ENCODE measurements at places on chromosomes 7 and 10. TPM values are rescaled to one million over a fixed set of nuclear protein-coding genes. Genes with fewer than 3 reads are reported as not detected.

Gene CAV1
- 332 TPM for polyA plus RNA-seq

Gene GIMAP5
- 20.3 TPM for polyA plus RNA-seq

Gene EPC1
- 62.7 TPM for polyA plus RNA-seq

Gene ASAH2
- polyA plus RNA-seq: 4.4 TPM

Gene COL26A1
- polyA plus RNA-seq: 5.5 TPM

Gene RHOBTB1
- 52.5 TPM for polyA plus RNA-seq

Gene SPOCK2
- polyA plus RNA-seq: 9.8 TPM

Gene FAM25G
- not detected for polyA plus RNA-seq

Gene RAMP3
- 12.5 TPM for polyA plus RNA-seq

Gene ADAM22
- polyA plus RNA-seq: 12.7 TPM

Gene TRIM50
- 0.27 TPM for polyA plus RNA-seq

Gene PIP
- not detected for polyA plus RNA-seq

Gene VAX1
- polyA plus RNA-seq: not detected

Gene MSMB
- polyA plus RNA-seq: not detected

Gene PALS2
- polyA plus RNA-seq: 10.4 TPM

Gene SPDYE11
- polyA plus RNA-seq: 1.2 TPM

Gene URGCP
- 32.6 TPM for polyA plus RNA-seq

Gene PIK3AP1
- polyA plus RNA-seq: 3.6 TPM

Gene PEX1
- polyA plus RNA-seq: 45.0 TPM

Gene PLPP4
- polyA plus RNA-seq: not detected

Gene OR6B1
- not detected for polyA plus RNA-seq

Gene CCSER2
- polyA plus RNA-seq: 38.6 TPM

Gene HOXA9
- polyA plus RNA-seq: 1.4 TPM

Gene TRAPPC14
- polyA plus RNA-seq: 19.0 TPM

Gene PYROXD2
- 34.2 TPM for polyA plus RNA-seq

Gene WEE2
- polyA plus RNA-seq: 0.35 TPM

Gene LIPK
- polyA plus RNA-seq: not detected

Gene PRR15
- polyA plus RNA-seq: 0.38 TPM

Gene STARD3NL
- polyA plus RNA-seq: 56.0 TPM

Gene CLCN1
- polyA plus RNA-seq: 0.08 TPM

Gene SUN3
- 0.11 TPM for polyA plus RNA-seq

Gene CPEB3
- 3.3 TPM for polyA plus RNA-seq
